ENCODE measurements at places on chromosomes 5 and 9.

DNA sequence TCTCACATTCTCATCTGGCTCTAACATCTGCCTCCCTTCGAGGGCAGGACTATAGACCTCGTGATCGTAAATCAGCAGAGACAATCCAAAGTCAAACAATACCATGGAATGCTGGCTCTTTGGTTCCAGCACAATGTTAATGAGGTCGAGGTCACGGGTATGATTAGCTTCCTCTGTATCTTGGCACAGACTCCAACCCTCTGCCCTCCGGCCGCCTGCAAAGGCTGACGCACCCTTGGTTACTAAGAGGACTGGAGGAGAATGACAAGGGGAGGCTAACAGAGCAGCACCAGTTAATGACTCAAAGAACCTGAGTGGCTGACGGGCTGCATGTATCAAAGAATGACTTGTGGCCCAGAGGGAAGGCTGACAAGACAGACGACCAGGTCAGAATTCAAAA lies 10.1 kb downstream of the LHFPL2 start:
- DNase-seq, result no peak

GRCh38 chr9:91900055-91900796 lies 49.8 kb downstream of the ROR2 start:
- no peak for DNase-seq

DNA sequence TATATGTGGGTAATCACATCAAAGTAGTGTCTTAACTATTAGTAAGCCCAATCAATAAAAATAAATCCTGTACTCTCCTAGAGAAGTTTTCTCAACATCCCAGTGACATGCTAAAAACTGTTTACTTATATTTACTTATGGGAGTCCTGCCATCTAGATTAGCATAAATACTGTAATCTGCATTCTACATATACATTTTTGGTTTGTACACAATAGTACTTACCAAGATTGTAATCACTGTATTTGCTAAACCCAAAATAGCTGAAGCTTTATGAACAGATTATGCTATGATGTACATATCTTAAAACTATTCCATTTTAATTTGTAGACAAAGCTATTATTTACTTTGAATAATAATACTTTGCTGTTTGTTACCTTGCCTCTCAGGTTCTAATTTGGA lies 105.4 kb downstream of the EDIL3 start:
- DNase-seq, result no peak

DNA sequence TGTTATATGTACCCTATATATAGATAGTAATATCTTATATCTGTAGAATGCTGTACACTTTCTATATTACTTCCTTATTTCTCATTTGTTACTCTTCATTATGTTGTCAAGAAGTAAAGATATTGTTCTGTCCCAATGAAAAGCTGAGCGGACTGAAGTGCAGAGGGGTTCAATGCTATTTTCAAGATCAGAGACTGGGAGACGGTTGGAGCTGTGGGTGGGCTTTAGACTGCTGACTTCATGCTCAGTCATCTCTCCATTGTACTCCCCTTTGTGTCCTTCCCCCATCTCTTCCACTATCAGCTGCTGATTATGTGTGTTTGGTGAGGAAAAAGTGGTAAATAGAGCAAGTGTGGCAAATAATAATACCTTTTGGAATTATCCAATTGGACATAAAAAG lies 532.3 kb upstream of the ZNF608 start:
- DNase-seq, result no peak

Measured in activated T-cell treated with anti-CD3 and anti-CD28 coated beads for 1 hour (primary cell).